Spinal cord (tissue), 10 donors: ENCODE measurements at places on chromosomes 13 and 19.

DNA sequence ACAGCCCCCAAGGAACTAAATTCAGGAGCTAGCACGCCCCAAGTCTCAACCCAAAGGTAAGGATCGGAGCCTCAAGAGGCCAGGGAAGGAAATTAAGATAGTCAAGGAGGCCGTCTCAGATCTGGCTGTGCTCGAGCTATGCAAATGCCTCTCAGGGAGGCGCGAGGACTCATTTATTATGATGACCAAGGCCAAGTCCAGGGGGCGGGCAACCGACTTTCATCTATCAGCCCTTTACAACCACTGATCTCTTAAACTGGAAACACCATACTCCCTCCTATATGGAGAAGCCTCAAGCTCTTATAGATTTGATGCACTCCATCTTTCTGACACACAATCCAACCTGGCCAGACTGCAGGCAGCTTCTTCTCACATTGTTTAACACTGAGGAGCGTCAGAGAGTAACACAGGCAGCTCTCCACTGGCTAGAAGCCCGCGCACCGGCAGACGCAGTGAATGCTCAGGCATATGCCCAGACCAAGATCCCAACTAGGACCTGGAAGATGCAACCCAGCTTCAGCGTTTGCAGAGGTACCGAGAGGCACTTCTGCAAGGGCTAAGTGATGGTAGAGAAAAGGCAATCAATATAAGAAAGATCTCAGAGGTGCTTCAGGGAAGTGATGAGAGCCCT, 9.6 kb upstream of the SLC15A1 start:
- no peak for DNase-seq

DNA sequence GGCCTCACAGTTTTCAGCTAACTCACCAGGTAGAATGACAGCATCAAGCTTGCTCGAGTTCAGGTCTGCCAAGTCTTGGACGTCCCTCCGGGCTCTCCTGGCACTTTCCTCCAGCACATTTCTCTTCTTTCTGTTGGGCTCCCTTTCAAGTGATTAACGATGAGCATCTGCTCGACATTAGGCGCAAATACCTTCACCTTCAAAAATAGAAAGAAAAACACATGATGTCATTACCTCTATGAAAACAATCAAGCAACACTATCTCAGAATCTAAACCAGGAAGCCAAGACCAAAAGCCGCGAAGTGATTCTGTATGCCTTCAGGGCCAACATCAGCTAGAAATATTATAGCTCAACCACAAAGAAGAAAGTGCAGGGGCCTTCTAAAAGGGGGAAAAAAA, 15.4 kb upstream of the CLN5 start:
- peak; percentile 31 for DNase-seq

DNA sequence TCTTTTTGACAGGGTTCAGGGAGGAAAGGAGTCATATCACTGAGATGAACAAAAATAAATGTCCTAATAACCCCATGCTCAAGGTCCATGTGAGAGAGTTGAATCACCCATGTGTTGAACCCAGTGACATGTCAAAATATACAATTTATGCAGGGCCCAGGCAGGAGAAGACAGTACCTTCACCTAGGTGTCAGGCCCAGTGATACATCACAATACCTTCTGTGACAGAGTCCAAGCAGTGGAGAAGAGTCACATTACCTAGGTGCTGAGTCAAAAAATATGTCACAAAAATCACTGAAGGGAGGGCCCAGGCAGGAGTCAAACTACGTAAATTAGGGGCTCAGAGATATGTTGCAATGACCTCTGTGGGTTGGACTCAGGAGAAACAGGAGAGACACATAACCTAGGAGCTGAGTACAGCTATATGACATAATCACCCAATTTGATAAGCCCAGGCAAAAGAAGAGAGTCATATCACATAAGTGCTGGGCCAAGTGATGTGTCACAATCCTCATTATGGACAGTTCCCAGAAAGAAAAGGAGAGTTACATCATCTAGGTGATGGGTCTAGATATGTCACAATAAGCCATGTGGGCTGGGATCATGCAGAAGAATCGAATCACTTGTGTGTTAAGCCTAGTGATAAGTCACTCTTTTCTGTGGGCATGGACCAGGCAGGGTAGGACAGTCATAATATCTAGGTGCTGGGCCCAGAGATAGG, 13.8 kb upstream of the ZNF724 start:
- no peak for DNase-seq

DNA sequence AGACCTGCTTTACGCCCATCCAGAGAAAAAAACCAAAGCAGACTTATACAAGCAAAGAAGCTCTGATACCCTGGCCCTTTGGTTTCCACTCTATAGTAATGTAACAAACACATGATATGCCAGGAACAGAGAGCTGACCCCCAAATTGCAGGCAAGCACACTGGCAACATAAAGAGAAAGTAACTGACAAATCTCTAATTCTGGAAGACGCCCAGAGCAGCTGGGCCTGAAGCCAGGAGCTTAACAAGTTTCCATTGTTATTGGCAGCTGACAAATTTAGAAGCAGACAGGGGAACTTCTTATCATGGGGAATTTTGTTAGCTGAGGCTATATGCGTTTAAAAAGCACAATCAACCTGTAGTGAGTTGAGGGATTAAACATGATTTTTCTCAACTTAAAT, 158.0 kb downstream of the DLEU7 start:
- DNase-seq, result peak; percentile 60

DNA sequence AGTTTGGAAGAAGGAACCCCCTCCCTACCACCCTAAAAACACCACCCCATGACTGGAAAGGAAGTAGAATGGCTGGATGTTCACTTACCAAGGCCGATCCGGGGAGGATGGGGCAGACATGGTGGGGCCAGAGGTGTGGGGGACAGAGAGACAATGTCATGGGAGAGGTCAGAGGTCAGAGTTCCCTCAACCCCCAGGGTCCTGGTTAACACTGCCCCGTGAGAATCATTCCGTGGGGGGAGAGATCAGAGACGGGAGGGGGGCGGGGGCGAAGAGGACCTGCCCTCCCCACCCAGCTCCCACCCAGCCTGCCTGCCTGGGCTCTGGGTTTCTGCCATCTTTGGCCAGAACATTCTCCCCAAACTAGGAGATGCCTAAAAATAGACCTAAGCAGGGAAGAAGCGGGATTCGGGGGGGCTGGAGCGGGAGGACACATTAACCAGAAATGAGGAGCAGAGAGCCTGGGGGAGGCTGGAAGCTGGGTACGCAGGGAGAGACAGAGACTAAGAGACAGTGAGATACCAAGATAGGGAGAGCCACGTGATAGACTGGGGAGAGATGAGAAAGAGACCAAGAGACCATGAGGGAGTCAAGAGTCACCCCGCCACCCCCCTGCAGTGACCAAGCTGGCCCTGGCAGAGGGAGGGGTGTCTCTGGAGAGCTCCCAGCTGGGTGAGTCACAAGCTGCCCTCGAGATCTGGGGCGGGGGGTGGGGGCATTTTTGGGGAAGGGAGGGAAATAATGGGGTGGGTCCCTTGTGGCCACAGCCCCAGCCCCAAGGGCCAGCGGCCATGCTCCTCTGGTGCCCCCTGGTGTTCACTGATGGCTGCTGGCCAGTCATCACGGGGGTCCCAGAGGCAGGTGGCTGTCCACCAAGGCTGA, 6.1 kb upstream of the KANK2 start:
- no peak for DNase-seq

DNA sequence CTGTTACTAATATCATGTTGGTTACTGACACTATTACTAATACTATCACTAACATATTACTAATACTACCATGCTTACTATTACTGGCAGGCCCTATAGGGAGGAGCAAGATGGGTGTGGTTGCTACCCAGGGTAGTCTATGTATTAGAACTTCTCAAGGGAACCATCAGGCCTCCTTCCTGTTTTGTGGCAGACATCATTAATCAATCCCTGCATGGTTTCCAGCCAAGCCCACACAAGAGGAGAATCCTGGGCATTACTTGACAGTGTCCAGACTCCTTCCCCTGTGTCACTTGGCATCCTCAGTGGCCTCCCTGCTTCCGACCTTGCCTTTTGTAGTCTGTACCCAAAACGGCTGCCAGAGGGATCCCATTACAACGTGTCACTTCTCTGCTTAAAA, 8.9 kb downstream of the HAS1 start:
- no peak for DNase-seq

GRCh38 chr19:38739440-38740256, 4.6 kb downstream of the CAPN12 start:
- no peak for DNase-seq

- no peak for DNase-seq
These were observed 4.9 kb downstream of the ERICH4 start for GRCh38 chr19:41447732-41448332.

DNA sequence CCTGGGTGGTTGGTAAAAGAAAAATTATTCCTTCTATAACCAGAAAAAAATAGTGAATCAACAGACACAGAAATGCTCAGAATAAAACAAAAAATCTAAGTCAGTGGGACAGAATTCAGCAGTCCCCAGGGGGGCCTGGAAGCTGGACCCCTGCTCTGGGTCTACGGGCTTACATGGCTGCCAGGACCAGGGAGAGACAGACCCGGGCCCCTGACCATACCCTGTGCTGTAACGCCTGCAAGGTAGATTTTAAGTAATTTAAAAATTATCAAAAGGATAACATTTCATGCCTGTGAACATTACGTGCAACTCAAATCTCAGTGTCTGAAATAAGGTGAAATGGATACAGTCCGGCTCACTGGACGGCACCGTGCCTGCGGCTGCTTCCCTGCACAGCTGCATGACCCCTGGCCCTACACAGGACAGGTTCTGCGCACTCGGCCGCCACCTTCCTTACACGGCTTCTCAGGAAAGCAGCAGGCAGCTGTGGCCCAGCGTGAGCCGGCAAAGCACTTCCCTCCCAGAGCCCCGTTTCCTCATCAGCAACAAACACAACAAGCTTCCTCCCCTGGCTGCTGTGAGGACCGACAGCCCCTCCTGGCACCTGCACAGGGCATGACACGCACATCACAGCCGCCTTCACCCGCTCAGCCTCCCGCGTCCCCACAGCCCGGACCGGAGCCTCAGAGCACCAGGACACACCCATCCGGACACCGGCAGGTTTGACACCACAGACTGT, 22.2 kb downstream of the RASA3 start:
- DNase-seq, result no peak

- no peak for DNase-seq
These were observed 39.9 kb downstream of the PCCA start for GRCh38 chr13:100128838-100129237.

DNA sequence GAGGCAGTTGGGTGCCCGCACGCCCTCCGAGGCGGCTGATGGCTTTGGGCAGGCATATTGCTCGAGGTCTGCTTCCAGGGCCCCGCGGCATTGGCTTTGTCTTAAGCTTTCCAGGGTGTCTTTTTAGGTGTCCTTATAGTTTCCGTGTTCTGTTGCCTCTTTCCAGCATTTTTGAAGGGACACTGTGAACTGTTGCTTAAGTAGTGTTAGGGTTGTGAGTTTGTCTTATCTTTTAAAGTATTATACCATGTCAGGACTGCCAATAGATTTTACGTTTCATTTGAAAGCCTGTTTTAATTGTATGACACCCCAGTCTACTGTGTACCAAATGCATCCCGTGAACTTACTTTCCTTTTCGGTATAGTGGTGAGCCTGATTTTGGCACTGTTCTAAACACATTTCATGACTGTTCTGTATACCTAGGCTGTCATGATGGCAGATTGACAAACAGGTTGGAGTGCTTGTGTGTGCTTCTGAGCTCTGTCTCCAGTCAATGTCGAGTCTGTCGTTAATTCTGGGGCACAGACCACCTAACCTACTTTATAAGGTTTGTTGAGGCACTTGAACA, 656 bp downstream of the PCCA start:
- DNase-seq, result peak; percentile 40
